ENCODE measurements at places on chromosomes 7 and 10.

DNA sequence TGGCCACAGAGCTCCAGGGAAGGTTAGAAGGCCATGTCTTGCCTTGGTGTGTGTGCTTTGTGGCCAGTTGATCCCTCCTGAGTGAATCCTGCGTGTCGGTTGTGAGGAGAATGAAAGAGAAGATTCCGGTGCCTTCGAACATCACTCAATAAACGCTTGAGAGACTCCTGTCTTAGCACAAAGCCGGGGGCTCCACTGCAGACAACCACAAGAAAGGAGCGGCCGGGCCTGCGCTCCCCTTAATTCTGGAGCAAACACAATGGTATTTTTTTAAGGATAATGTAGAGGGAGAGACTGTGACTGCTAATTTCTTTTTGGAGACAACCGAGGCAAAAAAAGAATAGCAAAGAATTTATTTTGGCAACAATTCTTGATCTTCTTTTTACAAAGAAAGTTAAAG is 286.8 kb upstream of the SHH start:
- no peak for DNase-seq

DNA sequence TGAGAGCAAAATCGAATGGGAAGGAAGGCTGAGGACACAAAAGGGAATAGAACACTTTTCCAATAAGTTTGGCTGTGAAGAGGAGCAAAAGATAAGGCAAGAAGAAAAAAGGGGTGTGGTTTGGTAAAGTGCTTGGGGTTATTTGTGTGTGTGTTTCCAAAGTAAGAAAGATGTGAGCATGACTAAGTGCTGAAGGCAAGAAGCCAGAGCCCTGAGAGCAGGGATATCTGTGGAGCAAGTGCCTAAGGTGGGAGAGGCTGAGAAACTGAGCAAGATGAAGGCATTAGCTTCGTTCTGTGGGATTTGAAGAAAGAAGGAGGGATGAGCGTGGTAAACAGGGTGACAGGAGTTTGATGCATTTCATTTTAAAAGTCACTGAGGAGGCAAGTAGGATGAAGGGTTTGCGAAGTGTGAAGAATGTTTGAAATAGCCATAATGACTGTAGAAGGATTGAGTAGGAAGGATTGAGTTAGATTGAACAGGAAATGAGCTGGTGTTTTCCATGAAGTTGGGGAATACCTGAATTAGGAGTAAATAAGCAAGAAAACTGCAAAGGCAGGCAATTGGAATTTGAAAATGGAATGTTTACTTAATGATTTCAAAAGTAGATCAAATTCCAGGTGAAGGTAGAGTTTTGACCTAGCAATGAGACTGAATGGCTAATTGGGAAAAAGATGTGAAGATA is 19.9 kb upstream of the SP4 start:
- no peak for DNase-seq

GRCh38 chr10:62626079-62626478 is 178.4 kb upstream of the ADO start:
- DNase-seq, result no peak

DNA sequence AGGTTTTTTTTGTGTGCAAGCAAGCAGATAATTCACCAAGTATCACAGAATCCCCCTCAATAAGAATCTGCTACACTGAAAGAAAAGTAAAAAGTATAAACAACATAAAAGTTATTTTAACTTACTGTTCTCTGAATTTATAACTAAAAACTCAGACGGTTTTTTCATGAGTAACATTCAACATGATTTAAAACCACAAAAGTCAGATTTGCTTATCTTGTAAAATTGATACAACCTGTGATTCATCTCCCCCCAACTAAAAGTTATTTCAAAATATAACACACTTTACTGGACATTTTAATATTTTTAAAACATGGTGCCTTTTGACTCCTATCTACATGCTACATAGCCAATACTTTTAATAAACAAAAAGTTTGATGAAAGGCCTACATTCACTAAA is 32.8 kb downstream of the TSPAN12 start:
- no peak for DNase-seq

GRCh38 chr7:69959789-69960499 is 361.7 kb downstream of the AUTS2 start:
- no peak for DNase-seq

DNA sequence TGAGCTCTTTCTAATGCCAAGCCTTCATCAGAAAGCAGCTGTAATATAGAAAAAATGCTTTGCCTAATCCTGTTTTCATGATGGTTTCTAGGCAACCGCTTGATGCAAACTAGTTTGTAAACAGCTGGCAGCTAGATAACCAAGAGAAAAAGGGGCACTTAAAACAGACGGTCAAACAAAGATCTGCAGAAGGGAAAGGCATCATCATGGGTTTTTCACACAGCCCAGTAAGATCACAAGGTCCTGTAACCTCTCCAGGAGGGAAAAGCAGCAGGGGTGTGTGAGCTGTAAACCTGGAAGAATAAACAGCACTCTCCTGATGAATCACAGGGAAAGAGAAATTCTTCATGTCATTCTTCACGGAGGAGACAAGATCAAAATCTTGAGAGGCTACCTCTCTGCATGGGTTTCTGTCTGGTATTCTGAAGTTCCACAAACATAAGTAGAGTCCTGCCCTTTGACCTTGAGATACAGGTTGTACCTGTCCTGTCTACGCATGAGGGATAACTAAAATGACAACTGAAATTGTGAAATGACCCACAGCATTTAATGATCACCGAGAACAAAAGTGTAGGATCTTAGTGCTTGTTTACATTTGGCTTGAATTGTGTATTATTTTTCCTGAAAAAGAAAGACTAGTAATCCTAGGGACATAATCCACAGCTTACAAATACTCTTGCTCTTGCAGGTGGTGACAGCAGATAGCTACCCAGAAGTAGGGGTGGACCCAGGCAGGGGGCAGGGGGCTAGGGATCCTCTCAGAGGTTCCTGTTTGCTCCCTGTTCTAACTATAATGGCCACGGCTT is 48.0 kb downstream of the CREB3L2 start:
- no peak for DNase-seq

- DNase-seq, result no peak
Observed at GRCh38 chr10:52897162-52897561, 124.6 kb upstream of the MBL2 start.

DNA sequence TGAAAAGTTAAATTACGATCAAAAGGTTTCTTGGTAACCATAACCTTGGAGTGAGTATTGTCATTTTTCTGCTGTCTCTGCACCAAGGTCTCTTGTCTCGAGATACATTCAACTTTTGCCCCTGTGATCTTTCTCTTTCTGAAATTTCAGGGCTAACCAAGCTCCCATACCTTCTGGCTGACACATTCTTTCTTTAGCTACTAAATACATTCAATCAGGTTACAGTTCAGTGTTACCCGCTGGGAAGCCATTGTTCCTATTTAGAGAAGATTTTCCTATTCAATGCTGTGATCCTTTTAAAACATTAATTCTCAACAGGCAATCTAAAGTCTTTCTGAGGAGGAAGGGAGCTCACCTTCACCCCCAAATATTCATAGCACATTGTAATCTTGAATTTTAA is 22.9 kb upstream of the DMTF1 start:
- DNase-seq, result no peak

- DNase-seq, result no peak
Observed at GRCh38 chr7:42432644-42433043, 195.6 kb upstream of the GLI3 start.

DNA sequence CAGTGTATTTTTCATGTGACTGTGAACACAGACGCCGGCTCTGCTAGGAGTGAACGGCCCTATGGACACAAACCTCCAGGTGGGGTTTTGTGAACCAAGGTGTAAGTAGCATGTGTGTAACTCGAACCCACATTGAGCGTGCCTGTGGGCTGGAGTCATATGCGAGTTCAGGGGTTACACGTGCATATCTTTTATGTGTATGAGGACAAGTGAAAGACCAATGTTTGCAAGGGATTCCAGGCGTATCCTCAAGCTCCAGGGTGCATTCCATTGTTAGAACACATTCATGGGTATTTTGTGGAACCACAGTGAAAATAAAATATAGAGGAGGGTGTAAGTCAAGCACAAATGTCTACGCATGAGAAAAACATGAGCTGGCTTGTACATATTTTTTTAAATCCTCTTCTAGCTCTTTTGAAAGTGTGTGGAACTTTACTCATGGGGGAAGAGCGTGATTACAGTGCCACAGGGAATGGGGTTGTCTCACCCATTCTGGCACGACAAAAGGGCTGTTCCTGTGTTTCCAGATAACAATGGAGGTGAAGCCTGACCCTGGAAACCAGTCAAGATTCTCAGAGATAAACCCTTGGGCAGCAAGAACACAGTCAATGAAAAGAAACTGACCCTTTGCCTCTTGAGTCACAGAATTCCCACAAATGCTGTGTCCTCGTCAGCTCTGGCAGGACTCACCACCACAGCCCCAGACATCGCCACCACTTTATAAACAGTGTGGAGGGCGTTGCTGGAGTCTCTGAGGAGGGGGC is 37.0 kb upstream of the GOT1 start:
- no peak for DNase-seq

GRCh38 chr7:135678612-135679575 is 16.6 kb downstream of the STMP1 start:
- no peak for DNase-seq

GRCh38 chr7:7564323-7564780 is 2.3 kb upstream of the MIOS start:
- DNase-seq, result no peak

GRCh38 chr10:98832738-98833137 is 386.0 kb upstream of the HPS1 start:
- no peak for DNase-seq

- DNase-seq, result no peak
Observed at GRCh38 chr10:117390420-117390819, 15.2 kb upstream of the PDZD8 start.

GRCh38 chr7:112485766-112486165 is 5.0 kb downstream of the LSMEM1 start:
- no peak for DNase-seq

DNA sequence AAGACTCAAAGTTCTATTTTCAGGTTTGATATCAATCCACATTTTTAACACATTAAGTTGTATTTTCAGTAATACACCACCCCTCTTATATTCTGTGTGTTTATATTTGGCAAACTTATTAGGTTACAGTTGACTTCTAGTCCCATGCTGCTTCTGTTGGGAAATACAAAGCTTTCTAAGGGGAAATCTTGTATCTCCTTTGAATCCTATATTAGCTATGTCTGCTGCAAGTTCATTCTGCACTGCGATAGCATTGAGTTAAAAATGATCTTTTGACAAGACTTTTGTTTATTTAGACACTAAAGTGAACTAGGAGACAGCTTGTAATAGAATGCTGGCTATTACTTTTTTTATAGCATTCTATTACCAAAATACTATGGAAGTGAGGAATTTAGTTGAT is 625.1 kb upstream of the ANKRD30A start:
- no peak for DNase-seq

- no peak for DNase-seq
Observed at GRCh38 chr10:103449208-103450144, 2.7 kb downstream of the CALHM2 start.

DNA sequence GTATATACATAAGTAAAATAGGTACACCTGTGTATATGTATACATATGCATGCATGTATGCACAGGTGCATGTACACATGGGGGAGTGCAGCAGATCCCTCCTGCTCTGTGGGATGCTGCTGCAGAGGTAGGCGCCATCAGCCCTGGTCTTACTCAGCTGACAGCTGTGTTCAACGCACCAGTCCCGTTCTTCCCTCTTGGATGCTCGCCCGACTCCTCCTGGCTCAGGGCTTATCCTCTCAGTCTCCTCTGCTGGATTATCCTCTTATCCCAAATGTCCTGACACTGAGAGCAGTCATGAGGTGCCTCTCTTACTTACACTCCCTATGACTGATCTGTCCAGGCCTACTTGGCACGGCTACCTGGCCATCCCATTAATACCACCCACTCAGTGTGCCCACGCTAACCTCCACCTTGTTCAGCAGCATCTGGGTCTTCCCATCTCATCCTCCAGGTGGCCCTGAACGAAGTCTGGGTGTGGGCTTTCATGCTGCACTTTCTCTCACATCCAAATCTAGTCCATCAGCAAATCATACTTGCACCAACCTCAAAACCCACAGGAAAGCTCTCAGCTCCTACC is 357.1 kb downstream of the TCERG1L start:
- DNase-seq, result no peak

GRCh38 chr10:106864031-106864430 is 300.5 kb downstream of the SORCS1 start:
- no peak for DNase-seq

DNA sequence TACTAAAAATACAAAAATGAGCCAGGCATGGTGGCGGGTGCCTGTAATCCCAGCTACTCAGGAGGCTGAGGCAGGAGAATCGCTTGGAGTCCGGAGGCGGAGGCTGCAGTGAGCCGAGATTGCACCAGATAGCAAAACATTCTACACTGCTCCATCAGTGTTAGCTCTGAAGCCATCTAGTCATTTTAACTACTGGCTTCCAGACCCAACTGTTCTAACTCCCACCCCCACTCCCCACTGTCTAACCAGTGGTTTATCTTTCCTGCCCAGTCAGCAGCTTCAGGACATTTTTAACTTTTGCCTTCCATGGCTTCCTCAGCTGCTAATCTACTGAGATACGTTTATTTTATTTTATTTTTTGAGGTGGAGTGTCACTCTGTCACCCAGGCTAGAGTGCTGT is 6.2 kb upstream of the FRAT1 start:
- no peak for DNase-seq

GRCh38 chr7:127514499-127514898 is 70.9 kb downstream of the GCC1 start:
- no peak for DNase-seq

DNA sequence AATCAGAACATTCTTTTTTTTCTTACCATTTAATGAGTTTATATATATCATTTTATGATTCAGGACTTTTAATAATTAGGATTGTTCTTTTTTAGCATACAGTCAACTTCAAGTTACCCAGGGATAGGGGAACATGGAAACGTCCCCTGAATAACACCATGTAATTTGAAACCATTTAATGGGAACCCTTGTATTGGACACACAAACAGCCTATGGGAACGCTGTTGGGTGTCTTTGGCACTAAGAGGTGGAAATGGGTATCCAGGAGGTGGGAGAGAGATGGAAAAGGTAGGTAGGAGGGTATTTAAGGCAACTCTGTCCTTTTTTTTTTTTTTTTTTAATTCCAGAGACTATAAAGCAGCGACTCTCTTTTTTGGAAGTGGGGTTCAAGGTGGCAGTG is 2.6 kb downstream of the LUC7L2 start:
- DNase-seq, result no peak

DNA sequence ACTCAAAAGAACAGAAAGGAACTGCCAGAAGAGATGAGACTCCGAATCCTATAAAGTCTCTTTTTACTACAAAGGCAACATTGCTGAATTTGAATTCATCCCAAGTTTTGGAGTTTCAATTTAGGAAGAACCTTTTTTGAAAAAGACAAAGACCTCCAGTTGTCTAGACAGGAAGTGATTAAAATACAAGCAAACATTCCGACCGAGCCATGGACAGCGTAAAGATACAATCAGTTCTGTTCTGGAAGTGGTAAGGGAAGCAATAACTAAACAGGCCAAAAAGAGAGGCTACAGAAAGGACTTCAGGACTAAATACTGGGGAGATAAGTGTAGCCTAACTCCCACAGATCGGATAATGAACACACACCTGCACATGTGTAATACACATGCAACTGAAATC is 101.0 kb downstream of the SMURF1 start:
- DNase-seq, result no peak

GRCh38 chr10:47116445-47116844 is 183.6 kb upstream of the GDF10 start:
- no peak for DNase-seq
